ENCODE measurements at places on chromosomes 6 and 20.

- DNase-seq = no peak
These were observed 27.9 kb downstream of the GSS start for GRCh38 chr20:34927736-34928135.

DNA sequence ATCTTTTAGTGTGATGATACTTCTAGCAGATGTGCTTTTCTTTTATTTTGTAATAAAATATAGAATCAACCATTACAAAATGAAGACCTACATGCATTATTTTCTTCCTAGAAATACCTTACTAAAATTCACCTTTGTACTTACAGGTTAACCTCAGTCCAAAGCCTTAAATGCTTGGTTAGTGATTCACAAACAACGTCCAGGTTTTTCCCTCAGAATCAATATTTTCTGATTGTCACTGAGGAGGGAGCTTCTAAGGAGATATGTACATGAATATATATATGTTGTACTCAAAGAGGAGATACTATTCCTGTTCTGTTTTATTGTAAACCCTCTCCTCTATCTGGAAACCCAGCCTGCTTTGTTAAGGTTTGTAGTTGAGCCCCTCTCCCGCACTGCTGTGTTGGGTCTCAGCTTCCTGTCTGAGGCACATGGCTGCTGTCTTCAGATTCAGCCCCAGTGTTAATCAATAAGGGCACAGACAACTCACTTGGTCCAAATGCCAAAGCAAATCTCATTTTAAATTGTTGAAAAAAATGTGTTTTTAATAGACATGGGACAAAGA, 33.9 kb upstream of the HS3ST5 start:
- no peak for DNase-seq

DNA sequence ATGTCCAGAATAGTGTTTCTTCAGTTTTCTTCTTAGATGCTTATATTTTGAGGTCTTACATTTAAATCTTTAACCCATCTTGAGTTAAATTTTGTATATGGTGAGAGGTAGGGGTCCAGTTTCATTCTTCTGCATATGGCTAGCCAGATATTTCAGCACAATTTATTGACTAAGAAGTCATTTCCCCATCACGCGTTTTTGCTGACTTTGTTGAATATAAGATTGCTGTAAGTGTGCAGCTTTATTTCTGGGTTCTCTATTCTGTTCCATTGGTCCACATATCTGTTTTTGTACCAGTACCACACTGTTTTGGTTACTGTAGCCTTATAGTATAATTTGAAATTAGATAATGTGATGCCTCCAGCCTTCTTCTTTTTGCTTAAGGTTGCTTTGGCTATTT, 179.6 kb downstream of the AKAP7 start:
- DNase-seq = no peak

- no peak for DNase-seq
These were observed 11.0 kb downstream of the SMPDL3A start for GRCh38 chr6:122799916-122800686.

DNA sequence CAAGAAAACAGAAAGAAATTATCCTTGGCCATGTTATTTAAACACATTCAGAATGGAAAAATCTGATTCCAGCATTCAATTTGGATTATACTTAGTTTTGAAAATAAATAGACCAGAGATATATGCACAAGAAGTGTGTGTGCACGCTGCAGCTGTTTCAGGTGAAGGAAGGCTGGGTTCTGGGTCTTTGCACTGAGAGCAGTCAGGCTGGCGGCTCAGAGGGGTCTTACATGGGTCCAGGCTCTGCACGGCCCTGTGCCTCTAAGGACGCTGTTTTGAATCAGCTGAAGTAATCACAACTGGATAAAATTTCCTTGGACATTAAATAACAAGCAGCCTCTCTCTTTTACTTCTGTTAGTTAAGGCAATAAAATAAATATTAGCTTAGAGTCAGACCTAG, 31.8 kb downstream of the GCLC start:
- no peak for DNase-seq

GRCh38 chr6:116579143-116579542, 7.8 kb downstream of the RWDD1 start:
- DNase-seq = no peak

GRCh38 chr20:31979713-31980426, 11.9 kb downstream of the XKR7 start:
- no peak for DNase-seq

DNA sequence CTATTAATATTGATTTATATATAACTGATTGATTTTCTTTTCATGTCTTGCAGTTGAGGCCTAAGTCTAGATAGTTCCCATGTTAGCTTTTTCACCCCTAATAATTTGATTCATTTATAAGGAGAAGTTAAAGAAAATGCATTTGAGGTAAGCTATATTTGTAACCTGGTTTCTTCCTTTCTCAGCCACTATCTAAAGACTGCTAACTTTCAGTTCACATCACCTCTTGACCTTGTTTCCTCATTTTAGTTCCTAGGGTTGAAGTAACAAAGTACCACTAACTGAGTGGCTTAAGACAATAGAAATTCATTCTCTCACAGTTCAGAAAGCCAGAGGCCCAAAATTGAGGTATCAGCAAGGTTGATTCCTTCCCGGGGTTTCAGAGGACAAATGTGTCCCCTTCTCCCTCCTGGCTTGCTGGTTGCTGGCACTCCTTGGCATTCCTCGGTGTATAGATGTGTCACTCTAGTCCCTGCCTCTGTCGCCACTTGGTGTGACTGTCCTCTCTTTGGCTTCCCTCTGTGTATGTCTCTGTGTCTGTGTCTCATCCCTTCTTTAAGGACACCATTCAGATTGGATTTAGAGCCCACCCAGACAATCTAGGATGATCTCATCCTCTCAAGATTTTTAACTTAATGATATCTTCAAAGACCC, 55.9 kb upstream of the C20orf144 start:
- DNase-seq = no peak

DNA sequence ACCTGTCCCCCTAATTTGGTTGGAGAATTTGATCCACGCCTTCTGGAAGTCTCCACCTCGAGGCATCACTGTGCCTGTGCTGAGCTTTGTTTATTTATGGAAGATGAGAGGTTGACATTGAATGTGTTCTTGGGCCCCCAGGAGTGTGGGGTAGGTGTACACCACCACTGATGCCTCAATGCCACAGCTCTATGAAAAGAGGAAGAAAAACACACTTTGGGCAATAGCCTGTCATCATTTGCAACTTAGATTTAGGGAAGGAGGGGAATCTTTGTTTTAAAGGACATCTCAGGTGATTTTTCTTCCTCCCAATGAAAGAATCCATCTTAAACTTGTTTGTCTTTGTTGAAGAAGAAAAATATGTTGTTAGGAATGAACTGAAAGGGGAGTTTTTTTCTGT, 42.6 kb downstream of the TBC1D7 start:
- DNase-seq = no peak

- no peak for DNase-seq
These were observed 68.8 kb downstream of the INSM1 start for GRCh38 chr20:20436689-20437088.

DNA sequence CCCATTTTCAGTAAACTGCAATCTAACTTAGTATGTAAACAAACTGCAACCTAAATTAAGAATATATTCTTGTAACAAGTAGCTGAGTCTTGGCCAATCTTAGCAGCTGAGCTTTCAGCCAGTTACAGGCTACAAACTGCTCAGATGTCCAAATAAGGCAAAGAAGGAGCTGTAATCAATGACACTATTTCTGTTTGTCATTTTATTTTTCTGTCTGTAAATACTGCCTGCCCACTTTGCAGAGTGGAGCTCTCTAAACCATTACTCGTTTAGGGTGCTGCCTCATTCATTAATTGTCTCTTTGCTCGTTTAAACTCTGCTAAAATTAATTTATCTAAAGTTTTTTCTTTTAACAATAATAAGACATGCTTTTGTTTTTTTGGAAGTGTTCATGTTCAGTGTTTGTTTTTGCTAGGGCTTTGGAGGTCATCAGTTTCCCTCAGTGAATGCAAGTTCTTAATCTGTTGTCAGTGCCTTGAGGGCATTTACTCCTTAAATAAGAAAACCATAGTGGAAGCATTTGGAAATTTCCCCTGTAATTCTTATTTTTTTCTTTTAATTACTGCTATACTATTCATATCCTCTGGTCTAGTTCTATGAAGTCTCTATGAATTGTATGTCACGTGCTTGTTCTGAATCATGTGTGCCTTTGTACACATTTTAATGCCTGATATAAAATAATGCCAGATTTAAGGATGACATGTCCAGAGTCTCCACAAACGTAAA, 3.6 kb upstream of the PRL start:
- DNase-seq = no peak

- DNase-seq = no peak
These were observed 1.2 kb upstream of the TMEM181 start for GRCh38 chr6:158558415-158559306.

Data from activated CD8-positive, alpha-beta memory T cell treated with anti-CD3 and anti-CD28 coated beads for 4 hours (primary cell).